ENCODE measurements at places on chromosomes 1 and 21.

GRCh38 chr1:200364091-200364759, 45.6 kb downstream of the ZNF281 start:
- no peak for DNase-seq

- DNase-seq = no peak
These were observed 6.0 kb downstream of the CDK18 start for GRCh38 chr1:205510308-205510950.

GRCh38 chr1:93143769-93144168, 36.4 kb downstream of the TMED5 start:
- DNase-seq = no peak

- no peak for DNase-seq
These were observed 8.4 kb downstream of the ERO1B start for GRCh38 chr1:236273358-236273757.

DNA sequence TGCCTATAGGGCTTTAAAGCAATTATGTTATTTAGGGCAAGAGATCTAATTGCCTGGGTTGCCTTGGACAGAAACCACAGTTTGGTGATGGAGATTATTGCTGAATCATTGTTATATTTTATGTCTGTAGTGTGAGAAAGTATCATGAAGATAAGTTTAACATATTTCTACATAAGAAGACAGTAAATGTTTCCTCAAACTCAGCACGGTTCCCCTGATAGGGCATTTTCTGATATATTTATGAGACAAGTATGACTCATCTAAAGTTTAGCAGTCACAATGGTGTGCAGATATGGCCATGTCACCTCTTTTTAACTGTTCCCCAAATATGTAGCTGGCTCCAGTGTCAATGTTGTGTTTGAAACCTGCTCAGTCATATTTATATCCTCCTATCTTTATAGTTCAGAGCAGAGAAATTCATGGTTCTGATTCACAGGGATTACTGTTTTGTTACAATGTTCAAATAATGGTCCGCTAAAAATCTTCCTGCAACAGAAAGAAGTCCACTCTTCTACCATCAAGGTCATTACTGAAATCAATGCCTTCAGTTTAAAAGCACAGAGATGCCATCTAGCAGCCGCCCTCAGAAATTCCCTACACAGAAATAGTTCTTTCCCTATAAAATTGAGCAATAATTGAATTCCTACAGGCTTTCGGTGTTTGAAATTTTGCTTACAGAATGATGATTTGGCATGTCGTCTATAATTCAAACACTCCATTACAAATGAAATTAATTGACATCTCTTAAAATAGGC, 3.7 kb downstream of the OLFM3 start:
- no peak for DNase-seq

DNA sequence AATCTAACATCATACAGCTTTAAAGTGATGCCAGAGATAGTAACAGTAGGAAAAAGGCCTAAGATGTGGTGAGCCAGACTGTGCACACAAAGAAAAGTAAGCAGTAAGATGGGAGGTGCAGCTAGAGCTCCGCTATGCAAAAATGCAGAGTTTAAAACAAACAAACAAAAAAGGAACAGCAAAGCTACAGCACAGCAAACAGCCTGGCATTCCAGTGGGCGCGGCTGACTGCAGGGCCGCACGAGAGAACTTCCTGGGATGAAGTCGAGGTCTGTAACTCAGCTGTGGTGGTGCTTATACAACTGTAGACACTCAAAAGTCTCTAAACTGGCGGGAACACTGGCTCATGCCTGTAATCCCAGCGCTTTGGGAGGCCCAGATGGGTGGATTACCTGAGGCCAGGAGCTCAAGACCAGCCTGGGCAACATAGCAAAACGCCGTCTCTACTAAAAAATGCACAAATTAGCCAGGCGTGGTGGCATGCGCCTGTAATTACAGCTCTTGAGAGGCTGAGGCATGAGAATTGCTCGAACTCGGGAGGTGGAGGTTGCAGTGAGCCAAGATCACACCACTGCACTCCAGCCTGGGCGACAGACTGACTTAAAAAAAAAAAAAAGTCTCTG, 30.1 kb downstream of the PRDM15 start:
- no peak for DNase-seq

DNA sequence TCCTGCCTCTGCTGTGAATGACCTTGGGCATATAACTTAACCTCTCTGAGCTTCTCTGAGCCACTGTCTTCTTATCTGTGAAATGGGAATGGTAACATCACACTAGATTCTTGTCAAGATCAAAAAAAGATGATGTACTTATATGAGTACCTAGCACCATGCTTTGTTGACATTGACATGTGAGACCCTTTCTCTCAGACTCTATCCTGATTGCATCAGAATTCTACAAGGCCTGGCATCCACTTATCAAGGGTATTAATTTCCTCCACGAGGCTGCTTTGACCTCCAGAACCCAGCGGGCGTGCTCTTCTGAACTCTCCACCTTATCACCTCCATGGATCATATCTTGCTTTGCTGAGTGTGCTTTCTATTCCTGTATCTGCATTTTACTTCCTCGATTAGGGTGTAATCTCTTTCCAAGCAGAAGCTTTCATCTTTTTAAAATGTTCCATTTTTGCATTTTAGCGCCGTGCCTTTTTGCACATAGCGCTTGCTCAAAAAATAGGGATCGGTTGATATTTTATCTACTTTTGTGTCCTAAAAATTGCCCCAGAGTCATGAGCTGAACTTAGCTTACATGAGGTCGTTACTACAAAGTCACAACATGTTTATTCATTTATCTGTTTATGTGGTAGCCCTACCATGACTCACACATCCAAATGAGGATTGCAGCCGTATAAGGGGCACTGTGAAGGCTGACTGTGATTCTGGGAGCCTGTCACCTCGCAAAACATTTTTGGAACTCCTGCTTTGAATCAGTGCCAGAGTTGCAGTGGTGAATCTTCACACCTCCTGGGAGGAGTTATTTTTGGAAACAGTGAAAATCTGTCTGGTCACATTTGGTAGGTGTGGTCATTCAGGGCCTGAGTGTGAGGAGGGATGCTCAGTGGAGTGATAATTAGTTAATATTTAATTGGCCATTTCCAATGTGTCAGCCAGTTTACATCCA, 63.2 kb downstream of the IER5 start:
- DNase-seq = no peak

GRCh38 chr1:10888291-10888690, 91.8 kb upstream of the CASZ1 start:
- DNase-seq = no peak

DNA sequence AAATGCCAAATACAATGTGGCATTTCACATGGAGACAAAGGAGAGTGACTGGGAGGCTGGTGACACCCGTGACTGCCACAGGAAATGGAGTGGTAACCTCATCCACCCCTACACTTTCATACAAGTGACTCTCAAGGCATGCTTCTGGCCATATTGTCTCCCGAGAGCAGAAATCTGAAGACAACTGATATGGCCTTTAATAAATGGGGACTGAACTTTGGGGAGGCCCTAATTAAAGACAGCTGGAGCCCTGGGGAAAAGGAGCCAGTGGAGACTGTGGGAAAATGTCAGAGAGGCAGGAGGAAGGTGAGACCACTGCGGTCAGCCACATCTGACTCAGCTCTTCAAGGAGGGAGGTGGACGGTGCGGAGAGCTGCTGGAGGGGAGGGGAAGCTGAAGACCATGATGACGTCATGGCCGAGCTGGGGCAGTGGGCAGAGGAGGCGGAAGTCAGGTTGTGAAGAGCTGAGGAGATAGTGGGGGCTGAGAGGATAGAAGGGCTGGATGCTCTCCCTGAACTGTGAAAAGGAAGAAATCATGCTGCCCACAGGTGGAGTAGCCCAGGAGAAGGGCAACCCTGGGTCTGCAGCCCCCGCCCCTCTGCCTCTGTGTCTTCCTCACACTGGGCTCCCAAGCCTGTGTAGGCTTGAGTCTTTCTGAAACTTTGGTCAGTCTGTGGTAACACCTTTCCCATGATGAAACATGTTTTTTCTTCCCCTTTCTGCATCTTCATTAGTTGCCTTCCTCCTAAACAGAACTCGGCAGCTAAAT, 14.0 kb upstream of the NCF2 start:
- DNase-seq = peak; percentile 83

DNA sequence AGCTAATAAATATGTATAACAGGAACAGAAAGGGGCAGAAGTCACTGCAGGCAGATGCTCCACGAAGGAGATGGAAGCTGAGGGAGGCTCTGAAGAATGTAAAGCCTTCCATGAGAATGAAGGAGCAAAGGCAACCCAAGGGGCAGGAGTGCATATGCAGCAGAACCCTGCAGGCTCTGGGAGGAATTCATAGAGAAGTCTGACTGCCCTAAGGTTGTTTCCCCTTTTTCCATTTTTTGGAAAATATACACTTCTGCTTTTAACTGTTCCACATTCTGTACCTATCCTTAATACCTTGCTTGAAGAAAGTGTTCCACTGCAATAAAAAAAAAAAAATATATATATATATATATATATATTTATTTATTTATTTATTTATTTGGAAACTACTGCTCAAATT, 69.6 kb downstream of the CD34 start:
- DNase-seq = no peak

- no peak for DNase-seq
These were observed 2.7 kb downstream of the SERPINC1 start for GRCh38 chr1:173914366-173914871.

DNA sequence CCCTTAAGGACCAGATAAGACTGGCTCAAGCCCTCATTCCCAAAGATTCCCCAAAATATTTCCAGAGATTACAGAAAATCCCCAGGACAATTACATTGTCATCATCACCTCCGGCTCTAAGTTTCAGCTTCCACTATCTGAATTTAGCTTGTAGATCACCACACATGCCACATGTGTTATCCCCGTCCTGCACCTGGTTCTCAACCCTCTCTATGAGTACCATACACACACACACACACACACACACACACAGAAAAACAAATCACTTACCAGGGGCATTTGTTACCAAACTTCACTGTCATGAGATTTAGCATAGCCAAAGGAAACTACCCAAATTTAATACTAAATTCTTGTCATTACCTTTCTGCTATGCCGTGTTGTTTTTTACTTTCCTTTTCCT, 15.4 kb upstream of the TSPAN1 start:
- DNase-seq = no peak

GRCh38 chr1:227793948-227794816, 21.3 kb upstream of the PRSS38 start:
- DNase-seq = peak; percentile 85

DNA sequence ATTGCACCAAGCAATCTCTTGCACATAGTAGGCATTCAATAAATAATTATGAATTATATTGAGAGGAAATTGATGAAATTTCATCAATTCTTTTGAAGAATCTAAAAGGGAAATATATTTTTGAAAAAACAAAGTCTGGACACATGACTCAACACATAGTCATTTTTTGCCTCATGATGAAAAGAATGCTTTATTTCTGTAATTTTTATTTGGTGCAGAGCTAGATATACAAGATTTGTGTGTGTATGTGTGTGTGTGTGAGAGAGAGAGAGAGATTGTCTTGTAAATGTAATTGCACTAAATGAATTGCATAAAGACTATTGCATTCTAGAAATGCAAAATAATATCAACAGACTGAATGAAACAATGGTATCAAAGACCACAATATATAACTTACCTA, 206.2 kb upstream of the C1orf87 start:
- no peak for DNase-seq

- no peak for DNase-seq
These were observed 5.2 kb downstream of the KHDC4 start for GRCh38 chr1:155929057-155929456.

DNA sequence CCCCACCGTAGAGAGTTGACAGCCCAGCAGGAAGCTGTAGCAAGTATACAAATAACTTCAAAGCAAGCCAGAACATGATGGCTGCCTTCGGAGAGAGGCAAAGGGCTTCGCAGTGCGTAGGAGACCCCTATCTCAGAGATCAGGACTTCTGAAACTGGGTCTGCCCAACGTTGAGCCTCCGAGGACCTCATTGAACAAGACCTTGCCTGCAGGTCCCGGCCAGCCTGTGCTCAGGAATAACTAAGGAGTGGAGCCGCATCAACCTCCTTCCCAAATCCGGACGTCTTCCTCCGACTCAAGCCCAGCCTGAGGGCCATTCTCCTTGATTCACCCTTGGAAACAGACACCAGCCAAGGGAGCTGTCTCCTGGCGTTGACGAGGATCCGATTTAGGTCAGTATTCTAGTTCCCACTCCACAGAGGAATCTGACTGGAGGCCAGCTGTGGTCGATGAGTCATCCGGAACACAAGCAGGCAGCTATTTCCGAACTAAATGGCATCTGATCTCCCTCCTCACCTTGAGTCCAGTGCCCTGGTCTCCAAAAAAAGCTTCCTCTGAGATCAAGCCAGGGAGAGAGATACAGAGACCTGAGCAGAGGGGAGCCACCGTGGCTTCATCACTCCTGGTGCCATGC, 166.5 kb upstream of the COA6 start:
- DNase-seq = peak; percentile 4

GRCh38 chr21:42864815-42865775, 14.2 kb downstream of the WDR4 start:
- DNase-seq = no peak

GRCh38 chr1:32276032-32276782, 15.7 kb upstream of the HDAC1 start:
- DNase-seq = no peak

- DNase-seq = no peak
These were observed 31.2 kb downstream of the SPRTN start for GRCh38 chr1:231369282-231369681.

GRCh38 chr1:48591181-48591580, 119.2 kb upstream of the SPATA6 start:
- no peak for DNase-seq

- no peak for DNase-seq
These were observed 319.4 kb downstream of the BRINP2 start for GRCh38 chr1:177490036-177490639.

DNA sequence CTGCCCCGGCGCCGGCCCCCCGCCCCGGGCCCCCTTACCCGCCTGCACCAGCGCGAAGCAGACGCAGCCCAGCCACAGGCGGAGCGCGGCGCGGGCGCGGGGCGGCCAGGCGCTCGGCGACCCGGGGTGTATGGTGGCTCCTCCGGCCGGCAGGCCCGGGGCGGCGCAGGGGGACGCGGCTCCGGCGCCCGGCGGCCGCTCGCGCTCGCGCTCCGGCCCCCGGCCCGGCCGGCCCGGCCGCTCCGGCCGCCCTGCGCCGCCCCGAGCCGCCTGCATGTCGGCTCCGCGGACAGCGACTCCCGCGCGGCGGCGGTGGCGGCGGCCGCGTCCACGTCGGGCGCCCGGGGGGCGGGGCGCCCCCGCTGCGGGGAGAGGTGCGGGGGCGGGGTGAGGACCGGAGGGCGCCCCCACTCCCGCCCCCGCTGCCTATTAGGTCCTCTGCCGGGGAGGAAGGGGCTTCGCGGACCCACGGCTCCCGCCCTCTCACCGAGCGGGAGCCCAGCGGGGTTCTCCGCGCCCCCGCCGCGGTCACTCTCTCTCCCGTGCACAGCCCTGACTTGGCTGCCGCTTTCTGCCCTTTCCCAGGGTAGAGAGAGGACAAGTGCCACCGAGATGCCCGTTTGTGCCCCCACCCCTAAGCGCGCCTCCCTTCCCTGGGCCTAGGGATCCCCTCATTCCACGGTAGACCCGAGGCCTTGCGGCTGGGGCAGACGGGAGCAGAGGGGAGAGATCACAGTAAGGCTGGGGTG, at the start of gene FNDC5:
Gene FNDC5, minus strand, starts transcription at position 298 of the 749 bp plus-strand sequence.
- no peak for DNase-seq

DNA sequence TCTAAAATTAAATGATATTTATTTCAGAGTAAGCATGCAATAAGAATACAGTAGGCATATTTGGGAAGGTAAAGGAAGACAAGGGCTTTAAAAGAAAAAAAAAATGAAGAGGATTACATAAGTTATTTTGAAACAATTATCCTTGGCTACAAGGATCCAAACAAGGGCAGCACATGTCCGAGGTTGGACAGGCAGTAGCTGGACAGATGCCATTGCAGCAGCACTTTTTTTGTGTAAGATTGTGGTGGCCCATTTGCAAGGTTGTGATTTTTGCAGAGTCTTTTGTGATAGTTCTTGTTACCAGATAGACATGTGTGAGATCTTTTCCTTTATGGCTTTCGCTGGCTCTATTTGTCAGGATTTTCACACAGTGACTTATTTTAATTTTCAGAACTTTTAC, 89.4 kb upstream of the COG2 start:
- no peak for DNase-seq

Measured in AG04450 (cell line).